ENCODE measurements at places on chromosomes 13 and 19.
A peak's percentile ranks its signal among the peaks of the same experiment; 100 is the strongest.

DNA sequence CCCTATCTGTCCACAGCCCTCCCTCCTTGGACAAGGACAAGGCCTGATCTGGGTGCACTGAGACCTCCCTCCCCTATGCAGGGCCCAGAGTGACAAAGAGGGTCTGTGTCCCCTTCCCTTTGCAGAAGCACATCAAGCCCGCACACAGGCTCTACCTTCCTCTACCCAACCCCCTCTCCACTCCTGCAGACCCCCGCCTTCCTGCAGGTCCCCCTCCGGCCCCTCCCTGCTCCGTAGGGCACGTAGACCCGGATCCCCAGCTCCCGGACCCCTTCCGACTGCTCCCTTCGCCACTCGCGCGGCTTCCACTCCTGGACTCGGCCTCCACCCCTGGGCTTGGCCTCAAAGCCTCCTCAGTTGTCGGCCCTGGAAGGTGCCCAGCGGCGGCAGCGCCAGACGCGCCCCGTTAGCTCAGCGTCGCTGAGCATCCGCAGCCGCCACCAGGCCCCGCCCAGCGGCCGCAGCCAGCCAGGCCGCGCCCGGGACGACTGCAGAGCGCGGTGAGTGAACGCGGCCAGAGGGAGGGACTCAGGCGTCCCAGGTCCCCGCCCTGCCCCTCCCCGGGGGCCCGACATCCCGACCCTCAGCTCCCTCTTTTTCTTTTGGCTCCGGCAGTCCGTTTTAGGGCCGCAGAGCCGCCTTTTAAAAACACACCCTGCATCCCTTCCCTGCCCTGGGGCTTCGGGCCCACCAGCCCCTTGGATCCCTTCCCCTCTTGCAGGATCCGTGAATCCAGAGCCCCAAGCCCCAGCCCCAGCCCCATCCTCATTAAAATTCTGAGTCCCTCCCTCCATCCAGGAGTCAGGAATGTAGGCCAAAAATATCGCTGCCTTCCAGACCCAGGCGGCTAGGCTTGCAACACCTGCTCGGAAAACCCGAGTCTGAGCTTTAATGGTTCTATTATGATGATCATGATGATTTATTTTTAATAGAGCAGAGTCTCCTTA lies 1.5 kb upstream of the MYADM start:
- no peak for DNase-seq

- no peak for DNase-seq
Measured at GRCh38 chr13:44575741-44576350, at the start of gene TSC22D1. TSS of gene TSC22D1 (minus strand) at chr13:44576330. CDS start at chr13:44576074, 256 bp downstream.

GRCh38 chr13:68490594-68490993 lies 1260.5 kb upstream of the PCDH9 start:
- DNase-seq: no peak

DNA sequence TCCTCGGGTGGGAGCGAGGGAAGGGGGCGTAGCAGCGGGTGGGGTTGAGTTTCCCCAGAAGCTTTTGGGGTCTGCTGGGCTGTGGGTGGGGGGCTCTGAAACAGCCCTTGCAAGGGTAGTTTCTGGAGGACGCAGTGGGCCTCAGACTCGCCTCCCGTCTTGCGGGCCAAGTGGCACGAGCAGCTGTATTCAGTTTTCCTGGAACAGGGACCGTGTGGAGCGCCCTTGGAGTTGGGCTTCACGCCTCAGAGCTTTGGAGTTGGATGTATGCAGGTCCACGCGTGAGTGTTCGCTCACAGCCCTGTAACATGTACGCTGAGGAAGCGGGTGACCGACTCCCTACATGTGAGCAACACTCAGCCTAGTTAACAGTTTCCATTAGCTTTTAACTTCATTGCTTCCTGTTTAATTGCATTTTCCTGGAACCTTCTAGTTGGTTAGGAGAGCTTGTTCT lies 603 bp downstream of the TM9SF2 start:
- DNase-seq: no peak

- peak; percentile 39 for DNase-seq
Measured at GRCh38 chr13:98254513-98254912, 77.4 kb upstream of the RNF113B start.

DNA sequence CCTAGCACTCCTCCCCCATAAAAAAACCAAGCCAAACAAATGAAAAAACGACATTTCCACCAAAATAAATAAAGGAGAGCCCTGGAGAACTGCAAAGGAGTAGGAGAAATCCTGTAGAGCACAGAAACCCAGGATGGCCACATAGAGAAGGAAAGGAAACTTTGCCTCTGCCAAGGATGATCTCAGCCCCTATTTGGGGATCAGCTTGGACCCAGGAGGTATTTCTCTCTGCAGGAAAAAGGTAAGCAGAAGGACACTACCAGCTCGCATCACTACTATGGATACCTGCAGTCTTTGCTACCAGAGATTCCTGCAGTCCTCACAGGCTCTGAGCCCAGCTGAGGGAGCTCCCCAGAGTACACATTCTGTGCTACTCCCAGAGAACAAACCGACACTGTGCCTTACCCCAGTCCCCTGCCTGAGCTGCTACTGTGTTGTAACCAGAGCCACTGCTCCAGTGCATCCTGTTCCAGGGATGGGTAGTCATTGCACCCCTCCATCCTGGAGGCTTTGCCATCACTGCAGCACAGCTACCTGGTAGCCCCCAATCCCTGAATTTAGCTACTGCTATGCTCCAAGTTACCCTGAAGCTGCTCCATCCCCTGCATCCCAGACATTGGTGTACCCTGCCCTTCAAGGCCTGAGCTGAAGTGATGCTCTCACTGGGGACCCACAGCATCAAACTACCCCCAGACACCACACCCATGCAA lies 41.7 kb downstream of the VWA8 start:
- DNase-seq: no peak

- DNase-seq: no peak
Measured at GRCh38 chr19:30371161-30371836, 885 bp upstream of the ZNF536 start.

DNA sequence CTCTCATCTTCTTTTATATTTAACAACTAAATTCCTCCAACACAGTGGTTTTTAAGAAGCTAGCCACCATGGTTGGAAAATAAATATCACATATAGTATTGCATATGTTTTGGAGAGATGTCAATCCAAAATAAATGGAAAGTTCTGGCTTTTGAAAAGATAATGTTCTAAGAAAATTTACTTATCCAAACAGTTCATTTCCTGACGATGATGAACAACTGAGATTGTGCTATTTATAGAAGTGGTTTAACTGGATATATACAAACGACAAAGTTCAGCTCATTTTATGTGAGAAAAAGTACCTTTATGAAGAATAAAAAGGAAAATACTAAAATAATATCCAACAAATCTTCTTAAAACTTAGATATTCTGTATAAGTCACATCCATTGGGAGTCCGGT lies 174.7 kb downstream of the MZT1 start:
- DNase-seq: no peak

- DNase-seq: no peak
Measured at GRCh38 chr13:75372517-75372916, 109.5 kb downstream of the TBC1D4 start.

DNA sequence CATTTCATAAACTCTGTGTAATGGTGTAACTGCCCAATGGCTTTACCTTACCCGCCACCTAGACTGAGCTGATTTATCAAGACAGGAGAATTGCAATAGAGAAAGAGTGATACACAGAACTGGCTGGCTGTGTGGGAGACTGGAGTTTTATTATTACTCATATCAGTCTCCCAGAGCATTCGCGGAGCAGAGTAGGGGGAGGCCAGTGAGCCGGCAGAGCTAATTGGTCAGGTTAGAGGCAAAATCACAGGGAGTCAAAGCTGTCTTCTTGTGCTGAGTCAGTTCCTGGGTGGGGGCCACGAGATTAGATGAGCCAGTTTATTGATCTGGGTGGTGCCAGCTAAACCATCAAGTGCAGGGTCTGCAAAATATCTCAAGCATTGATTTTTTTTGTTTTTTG lies 23.4 kb upstream of the SLITRK1 start:
- DNase-seq: no peak

GRCh38 chr13:27170516-27171243 lies 931 bp downstream of the USP12 start:
- DNase-seq: peak; percentile 59

DNA sequence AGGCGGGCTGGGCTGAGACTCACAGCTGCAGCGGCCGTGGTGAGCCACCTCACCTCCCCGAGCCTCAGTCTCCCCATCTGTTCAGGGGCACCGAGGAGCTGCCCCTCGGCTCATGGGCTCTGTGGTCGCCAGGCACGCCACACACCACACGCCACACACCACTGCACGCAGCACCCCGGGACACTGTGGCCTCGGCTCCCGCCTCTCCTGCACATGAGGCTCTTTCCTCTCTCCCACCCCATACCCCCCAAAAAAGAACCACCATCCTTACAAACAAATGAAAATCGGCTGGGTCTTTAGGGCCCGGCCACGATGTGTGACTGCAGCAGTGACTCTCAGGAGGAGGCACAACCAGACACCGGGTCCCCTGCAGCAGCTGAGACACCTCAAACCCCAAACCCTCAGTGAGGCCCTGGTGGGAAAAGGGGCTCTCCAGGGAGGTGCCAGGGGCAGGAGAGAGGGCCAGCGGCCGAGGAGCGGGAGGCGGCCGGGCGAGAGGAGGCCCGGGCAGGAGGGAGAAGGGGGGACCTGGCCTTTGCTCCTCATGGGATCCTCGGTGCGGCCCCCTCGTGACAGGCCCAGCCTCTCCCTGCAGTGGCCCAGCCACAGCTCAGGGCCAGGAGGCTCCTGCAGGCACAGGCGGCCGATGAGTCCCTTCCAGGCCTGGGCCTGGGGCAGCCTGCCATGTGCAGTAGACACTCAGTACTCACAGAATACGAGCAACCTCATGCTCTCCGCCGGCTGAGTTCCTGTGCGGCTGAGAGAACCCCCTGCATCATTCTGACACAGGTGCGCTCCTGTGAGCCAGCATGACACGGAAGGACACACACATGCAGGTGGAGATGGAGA lies 66.3 kb downstream of the RASA3 start:
- no peak for DNase-seq

- DNase-seq: no peak
Measured at GRCh38 chr13:74136084-74136658, 2.0 kb upstream of the KLF12 start.

- DNase-seq: no peak
Measured at GRCh38 chr13:114066956-114067355, 65.5 kb downstream of the RASA3 start.

DNA sequence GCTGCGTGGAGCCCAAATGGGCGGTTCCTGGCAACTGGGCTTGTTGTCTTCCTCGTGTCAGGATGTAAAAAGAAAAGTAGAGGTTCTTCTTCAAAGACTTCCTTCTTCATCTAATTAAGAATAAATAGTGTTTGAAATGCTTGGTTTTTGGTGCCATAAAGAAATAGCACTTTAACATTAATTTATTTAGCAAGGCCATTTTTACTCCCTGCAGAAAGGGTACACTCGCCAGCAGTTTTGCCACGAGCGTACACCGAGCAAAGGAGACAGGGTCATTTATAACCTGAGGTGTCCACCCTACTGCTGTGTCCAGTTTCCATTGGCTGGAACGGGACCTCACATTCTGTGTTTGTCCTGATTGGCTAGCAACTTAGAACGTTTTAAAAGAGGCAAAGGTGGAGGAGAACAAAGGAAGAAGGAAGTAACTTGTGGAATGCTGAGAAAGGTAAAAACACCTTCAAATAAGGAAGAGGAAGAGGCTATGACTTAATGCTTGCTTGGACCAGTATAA lies 21.8 kb upstream of the OR10H1 start:
- DNase-seq: no peak

DNA sequence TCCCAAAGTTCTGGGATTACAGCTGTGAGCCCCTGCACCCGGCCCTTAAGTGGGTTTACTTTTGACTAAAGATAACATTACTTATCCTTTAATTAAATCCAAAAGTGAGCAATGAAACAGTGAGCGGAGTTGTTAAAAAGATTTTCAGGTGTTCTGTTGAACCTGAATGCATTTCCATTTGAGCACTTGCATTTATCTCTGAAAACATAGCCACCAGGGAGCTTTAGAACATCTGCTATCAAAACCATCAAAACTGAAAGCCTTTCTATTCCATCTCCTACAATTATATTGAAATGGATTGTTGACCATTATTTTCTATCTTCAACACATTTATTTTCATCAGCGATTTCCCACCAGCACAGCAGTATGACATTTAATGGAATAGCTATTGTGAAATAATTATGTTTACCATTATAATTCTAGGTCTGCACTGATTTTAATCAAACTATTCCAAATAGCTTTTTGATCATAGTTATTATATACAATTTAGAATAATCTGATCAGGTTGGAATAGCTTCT lies 269.0 kb downstream of the FGF14 start:
- no peak for DNase-seq

- no peak for DNase-seq
Measured at GRCh38 chr19:56966697-56967299, 126.3 kb upstream of the PEG3 start.

DNA sequence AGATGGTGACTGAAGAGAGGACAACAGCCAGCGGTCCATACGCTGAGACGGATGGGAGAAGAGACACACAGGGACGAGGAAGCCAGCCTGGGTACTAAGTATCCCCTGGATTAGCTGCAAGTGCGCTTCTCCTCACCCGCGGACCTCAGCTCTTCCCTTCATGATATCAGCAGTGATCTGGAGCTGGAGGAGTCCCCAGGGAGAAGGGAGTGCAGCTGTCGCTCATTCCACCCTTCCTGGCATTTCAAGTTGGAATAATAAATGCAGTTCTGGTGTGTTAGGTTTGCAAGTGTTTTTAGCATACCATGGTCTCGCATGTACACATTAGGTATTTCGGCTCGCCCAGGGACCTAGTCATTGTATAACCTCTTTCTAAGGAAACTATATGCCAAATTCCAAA lies 88.5 kb upstream of the C1QTNF9B start:
- no peak for DNase-seq

DNA sequence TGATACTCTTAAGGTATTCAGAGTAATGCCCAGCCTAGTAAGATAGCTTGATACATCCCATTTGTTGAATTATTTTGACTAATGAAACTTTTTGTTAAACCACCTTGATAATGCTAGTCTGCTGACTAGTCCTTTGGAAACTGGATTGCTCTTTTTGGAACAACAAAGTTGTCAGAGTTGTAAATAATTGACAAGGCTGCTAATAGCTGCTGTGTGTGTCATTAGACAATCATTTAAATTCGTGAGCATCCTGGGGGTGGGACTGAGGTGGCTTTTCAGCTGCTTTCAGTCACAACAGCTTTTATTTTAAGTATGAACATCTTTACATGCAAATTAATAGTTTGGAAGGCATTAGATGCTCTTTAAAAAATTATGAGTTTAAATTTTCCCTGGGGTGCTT lies 153.5 kb downstream of the HS6ST3 start:
- DNase-seq: no peak

GRCh38 chr19:54168174-54168917 lies 4.6 kb downstream of the TMC4 start:
- DNase-seq: peak; percentile 69

DNA sequence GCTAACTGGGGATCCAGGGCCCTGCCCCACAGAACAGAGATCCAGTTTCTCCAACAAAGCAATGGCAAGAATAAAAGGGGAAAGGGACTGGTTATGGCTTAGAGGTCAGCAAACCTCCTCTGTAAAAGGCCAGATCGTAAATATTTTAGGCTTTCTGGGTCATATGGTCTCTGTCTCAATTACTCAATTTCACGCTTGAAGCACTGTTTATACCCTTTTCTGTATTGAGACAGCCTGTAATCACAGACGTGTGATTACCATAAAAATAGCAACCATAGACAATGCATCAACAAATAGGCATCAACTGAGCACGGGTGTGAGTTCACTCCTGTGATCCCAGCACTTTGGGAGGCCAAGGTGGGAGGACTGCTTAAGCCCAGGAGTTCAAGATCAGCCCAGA lies 9.3 kb downstream of the RAB3D start:
- DNase-seq: no peak

Measured in astrocyte of the cerebellum (primary cell).